HFFc6 (cell line): ENCODE measurements at places on chromosomes 6 and 20.

GRCh38 chr6:135147637-135148592, 33.2 kb upstream of the MYB start:
- DNase-seq: no peak

- DNase-seq: no peak
Measured at GRCh38 chr6:13099771-13100170, 228.6 kb downstream of the TBC1D7 start.

DNA sequence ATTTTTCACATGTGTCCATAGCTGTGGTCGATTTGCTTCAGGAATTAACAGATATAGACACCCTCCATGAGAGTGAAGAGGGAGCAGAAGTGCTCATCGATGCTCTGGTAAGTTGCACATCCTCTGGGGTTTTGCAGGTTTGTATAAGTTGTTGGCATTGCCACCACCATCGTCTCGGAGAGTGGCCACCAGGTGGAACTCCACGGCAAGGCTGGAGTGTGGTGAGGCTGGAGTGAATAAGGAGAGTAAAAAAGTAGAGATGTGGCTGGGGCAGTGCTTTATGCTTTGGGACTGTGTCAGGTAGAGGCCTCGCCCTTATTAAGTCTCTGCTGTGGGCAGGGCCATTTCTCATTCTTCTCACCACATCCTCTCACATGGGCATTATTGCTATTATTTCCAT, 63.7 kb downstream of the CTNNBL1 start:
- no peak for DNase-seq

GRCh38 chr20:47551841-47552240, 50.2 kb downstream of the NCOA3 start:
- DNase-seq: no peak

GRCh38 chr6:121435444-121436069, at the start of gene GJA1:
Gene GJA1 (plus strand): TSS chr6:121435646. CDS start chr6:121446848, 11,202 bp downstream.
- DNase-seq: peak; percentile 74

DNA sequence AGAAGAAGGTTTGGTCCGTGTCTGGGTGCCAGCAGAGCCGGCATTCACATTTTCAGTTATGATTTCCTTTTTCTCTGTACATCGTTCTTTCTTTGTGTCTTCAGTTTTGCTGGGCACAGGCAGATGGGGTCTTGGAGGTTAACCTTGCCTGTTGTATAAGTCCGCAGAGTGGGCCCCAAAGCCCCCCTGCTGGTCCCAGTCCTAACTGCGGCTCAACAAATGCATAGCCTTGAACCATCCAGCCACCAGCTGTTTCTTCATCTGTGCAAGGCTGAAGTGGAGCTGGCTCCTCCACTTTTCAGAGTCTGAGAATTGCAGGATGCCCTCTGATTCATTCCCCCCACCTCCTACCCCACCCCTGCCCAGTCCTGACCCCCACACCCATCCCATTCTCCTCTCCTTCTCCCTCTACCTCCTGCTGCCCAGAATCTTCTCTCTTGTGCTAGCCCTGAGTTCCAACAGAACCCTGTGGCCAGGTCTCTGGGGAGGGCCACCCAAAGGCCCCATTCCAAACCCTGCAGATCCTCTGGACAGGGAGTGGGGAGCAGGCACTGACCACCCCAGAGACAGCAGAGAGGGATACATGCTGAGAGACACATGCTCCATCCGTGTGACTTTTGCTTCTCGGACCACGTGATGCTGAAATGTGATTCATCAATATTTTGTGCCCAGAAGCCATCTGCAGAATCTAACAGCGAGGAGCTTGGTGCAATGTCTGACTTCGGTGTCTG, 386.5 kb upstream of the SULF2 start:
- DNase-seq: no peak

DNA sequence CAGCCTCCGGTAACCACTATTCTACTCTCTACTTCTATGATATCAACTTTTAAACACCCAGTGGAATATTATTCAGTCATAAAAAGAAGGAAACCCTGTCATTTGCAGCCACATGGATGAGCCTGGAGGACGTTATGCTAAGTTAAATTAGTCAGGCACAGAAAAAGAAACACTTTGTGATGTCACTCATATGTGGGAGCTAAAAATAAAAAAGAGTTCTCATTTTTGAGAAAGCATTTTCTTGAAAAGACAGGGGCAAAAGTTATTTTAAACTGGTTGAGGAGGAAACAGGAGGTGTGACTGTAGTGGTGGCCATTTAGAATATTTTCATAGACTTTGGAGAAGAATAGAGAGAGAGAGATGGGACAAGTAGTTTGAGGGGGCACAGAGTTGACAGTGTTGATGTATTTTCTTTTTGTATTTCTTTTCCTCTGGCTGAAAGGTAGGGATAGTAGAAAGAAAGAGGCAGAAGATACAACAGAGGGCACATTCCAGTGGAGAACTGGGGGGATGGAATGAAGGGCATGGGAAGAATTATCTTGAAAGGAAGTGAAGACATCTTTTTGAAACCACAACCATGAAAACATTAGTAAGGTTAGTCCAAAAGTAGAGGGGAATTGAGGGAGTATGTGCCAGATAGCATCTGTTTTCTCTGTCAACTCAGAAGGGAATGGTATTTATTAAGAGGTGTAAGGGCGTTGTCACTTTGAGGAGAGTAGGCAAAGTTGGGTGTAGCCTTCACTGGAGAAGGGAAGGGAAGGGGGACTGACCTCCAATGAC, 181.3 kb upstream of the GMDS start:
- peak; percentile 51 for DNase-seq

- DNase-seq: no peak
Measured at GRCh38 chr6:26223228-26223627, 136.0 kb downstream of the HFE start.

DNA sequence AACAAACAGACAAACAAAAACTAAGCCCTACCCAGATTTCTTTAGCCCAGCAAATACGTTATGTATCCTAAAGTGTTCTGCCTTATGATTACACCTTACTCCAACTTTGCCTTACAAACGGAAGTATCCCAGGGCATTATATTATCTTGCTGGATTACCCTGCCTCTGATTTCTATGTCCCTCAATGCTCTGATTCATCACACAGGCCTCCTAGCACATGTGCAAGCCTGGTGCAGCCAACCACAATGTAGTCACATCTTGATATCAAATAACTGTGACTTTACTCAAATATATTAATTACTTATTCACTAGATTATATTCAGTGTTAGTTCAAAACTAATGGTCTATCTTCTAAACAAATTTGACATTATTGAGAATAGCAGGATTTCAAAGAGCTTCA, 598.6 kb downstream of the TBC1D32 start:
- no peak for DNase-seq

GRCh38 chr6:32843331-32843978, 392 bp downstream of the PSMB8 start:
- no peak for DNase-seq

DNA sequence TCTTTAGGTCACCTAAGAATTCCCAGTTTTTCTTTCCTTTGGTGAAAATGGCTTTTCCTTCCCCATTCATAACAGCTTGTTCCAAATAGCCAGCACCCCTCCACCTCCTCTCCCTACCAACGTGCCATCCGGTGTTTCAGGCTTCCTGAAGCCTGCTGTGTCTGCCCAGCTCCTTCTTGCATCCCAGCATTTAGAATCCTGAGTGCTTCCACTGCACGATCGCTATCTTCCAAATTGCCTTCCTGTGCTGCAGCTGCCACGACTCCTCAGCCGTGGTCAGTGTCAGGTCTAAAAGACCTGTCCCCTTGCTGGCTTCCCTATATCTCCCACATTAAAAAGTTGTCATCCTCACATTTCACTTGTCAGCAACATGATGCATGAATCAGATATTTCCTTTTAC, 550.3 kb upstream of the JARID2 start:
- no peak for DNase-seq

GRCh38 chr6:135163440-135163738, 17.7 kb upstream of the MYB start:
- no peak for DNase-seq

DNA sequence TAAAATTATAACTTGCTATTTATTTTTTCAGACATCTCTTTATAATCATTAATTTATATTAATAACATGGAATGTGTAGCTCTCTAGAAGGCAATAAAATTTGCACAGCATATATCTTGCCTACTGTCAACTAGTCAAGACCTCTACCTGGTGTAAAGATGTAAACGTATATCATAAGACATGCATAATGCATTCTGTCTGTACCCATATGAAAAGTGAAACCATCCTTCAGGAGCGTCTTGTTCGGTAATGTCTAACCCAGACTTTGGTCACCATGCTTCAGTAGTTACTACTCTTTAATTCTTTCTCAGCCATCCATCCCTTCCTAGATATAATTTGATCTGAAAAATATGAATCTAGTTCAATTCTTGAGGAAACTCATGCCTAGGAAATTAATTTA, 21.0 kb downstream of the CEP43 start:
- no peak for DNase-seq

DNA sequence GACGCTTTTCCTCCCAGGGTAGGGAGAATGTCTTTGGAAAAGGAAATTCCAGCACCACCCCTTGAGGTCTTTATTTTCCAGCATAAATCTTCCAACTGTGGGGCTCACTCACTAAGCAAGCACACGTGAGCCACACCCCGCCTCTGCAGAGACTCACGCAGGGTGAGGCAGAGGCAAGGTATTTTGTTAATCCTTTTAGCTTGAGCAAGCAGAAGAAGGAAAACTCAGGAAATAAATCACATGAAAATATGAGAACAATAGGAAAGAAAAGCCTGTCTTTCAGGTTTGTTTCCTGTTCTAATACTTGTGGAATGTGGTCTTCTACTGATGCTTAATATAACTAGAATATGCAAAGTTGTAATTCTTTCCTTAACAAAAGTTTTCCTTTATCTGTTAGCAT, 4.1 kb upstream of the PHACTR2 start:
- DNase-seq: peak; percentile 75

GRCh38 chr6:73182021-73182607, 43.2 kb downstream of the KHDC1L start:
- no peak for DNase-seq

GRCh38 chr6:112957536-112957916, 610.4 kb downstream of the RFPL4B start:
- no peak for DNase-seq

DNA sequence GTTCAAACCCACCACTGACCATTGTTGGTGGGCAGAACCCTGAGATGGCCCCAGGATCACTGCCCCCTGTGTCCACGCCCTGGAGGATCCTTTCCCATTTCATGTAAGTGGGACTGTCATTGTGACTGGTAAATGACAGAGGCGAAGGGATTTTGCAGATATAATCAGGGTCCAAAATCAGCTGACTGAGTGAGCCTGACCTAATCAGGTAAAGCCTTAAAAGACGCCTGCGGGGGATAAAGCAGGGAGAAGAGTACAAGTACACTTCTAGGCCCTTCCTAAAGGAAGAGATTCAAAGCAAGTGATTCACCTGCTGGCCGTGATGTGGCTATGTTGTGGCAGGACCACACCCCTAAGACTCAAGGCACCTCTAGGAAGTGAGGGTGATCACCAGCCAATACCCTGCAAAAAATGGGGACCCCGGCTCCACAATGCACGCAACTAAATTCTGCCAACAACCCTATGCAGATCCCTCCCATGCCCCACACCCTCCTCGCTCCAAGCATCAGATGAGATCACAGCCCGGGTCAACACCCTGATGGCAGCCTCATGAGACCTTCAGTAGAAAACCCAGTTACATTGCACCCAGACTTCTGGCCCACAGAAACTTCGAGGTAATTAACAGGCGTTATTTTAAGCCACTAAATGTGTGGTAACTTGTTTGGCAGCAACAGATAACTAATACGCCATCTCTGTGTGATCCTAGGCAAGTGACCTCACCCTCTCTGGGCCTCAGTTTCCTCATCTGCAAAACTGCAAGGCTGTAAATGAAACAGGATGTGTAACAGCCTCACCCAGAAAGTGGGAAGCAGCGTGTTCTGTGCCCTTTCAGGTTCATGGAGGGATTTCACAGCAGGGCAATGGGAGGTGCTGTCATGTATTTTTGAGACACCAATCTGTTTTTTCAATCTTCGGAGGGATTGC, 11.3 kb downstream of the PREX1 start:
- no peak for DNase-seq

- no peak for DNase-seq
Measured at GRCh38 chr6:132215805-132216204, 185.5 kb downstream of the MOXD1 start.

DNA sequence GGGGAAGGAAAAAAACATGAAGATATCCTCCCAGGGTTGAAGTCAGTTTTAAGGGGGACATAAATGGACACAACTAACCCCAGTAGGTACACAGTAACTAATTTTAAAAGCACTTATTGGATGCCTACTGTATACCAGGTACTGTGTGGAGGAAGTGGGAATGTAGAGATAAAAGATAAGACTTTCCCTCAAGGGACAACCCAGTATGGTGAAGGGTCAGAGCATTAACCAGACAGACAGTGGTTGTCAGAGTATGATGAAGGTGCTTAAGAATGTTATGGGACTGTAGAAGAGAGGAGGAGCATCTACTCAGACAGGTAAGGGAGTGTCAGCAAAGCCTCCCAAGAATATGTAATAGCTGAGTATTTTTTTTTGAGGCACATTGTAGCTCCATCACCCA, 906 bp downstream of the ABCF1 start:
- DNase-seq: no peak

DNA sequence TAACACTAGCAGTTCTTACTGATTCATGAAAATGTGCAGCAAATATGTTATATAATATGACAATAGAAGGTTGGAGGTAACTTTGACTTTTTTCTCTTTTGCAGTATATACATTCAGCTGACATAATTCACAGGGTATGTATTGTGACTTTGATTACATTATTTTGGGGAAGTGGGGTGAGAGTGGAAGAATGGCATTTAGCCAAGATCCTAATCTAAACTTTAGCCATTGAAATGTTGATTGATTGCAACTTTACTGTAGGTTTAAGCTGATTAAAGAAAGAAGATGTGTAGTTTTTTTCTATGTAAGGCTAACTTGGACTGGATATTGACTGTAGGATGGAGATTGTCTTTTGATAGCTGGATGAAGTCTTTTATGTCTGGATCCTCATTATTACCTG, 46.0 kb downstream of the MAPK14 start:
- no peak for DNase-seq

- DNase-seq: no peak
Measured at GRCh38 chr6:31588871-31589650, 3.0 kb downstream of the LST1 start.

DNA sequence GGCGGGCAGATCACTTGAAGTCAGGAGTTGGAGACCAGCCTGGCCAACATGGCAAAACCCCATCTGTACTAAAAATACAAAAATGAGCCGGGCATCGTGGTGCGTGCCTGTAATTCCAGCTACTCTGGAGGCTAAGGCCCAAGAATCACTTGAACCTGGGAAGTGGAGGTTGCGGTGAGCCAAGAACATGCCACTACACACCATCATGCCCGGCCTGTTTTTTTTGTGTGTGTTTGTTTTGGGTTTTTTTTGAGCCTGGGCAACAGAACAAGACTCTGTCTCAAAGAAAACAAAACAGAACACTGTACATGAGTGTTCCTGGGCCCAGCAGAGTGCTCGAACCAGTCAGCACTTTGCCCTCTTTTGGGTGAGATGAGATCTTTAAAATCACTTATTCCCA, 159.1 kb downstream of the MTHFD1L start:
- DNase-seq: no peak
